CD4-positive, alpha-beta T cell treated with Interleukin-15 for 1 hour (primary cell): ENCODE measurements at places on chromosomes 5 and 9.
A peak's percentile ranks its signal among the peaks of the same experiment; 100 is the strongest.

DNA sequence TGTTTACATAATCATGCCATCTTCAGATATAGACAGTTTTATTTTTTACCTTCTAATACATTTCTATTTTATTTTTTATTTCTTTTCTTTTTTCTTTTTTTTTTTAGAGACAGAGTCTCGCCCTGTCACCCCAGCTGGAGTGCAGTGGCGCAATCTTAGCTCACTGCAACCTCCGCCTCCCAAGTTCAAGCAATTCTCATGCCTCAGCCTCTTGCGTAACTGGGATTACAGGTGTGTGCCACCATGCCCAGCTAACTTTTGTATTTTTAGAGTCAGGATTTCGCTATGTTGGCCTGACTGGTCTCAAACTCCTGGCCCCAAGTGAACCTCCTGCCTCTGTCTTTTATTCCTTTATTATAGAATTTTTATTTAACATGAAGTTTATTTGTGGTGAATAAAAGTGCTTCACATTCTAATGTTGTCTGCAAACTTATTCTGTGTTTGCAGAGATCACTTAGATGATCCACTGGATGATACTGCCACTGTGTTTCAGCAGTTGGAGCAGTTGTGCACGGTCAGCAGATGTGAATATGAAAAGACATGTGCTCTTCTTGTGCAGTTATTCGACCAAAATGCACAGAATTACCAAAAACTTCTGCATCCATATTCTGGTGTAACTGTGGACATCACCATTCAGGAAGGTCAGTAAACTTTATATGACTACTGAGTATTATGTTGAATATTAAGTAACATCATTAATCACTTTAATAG, 62.2 kb downstream of the RANBP17 start:
- no peak for DNase-seq

DNA sequence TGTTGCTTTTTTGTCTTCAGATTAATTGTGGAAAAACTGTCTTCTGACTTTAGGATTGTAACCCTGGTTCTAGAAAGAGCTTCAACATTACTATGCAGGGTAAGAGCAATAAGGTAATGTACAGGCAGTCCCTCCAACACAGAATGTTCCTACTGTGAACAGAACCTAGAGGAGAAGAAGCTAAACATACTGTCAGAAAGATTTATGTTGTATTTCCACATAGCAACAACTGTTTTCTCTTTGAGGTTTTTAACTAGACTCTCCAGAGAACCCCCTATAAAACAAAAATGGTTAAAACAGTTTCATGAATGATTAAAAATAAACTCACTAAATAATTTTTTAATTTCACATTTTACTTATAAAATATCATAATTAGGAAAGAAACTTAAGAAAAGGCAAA, 64.3 kb upstream of the NAA35 start:
- no peak for DNase-seq

- no peak for DNase-seq
Measured at GRCh38 chr5:159420940-159421339, 90.7 kb upstream of the IL12B start.

DNA sequence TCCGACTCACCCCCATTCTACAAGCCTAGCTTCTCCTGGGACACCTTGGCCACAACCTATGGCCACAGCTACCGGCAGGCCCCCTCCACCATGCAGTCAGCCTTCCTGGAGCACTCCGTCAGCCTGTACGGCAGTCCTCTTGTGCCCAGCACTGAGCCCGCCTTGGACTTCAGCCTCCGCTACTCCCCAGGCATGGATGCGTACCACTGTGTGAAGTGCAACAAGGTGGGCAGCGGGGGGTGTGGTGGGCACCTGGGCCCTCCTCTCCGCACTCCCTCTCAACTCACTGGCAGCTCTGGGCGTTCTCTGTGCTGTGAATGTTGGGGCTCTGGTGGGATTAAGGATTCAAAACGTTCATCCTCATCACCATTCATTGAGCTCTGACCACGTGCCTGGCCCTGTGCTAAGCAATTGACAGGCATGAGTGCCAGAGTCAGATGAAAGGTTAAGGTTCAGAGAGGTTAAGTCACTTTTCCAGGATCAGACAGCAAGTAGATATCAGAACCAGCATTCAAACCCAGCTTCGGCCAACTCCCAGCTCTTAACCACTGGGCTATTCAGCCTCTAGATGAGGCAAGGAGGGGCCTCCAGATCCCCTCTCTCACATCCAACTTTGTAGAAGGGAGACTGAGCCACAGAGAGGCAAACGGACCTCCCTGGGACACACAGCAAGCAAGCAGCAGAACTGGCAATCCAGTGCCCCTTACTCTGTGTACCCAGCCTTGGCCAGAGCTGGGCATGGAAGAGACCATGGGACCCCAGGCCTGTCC, 9.9 kb downstream of the GFI1B start:
- DNase-seq: no peak

- DNase-seq: no peak
Measured at GRCh38 chr5:54491326-54491725, 26.2 kb upstream of the SNX18 start.

GRCh38 chr9:114763220-114763619, 42.6 kb downstream of the TNFSF15 start:
- no peak for DNase-seq

- no peak for DNase-seq
Measured at GRCh38 chr9:82170866-82171265, 182.3 kb downstream of the SPATA31D1 start.

GRCh38 chr5:118937393-118938061, 50.8 kb downstream of the DTWD2 start:
- DNase-seq: no peak

DNA sequence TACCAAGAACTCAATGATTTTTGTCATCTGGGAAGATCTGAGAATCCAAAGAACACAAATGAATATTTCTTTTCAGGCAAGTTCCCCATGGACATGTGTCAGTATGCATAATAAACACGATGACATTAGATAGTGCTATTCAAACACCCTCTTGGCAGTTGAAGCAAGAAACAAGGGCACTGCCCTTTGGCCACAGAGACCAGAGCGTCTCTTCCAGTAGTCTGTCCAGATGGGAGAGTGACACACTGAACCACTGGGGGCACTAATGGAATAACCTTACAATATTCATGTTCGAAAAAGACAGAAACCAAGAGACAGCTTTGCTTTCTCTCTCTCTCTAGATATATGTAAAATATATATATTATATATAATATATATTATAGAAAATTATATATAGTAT, 301.9 kb downstream of the CTNND2 start:
- DNase-seq: no peak

GRCh38 chr9:85081963-85082362, 412.4 kb downstream of the NTRK2 start:
- DNase-seq: no peak

DNA sequence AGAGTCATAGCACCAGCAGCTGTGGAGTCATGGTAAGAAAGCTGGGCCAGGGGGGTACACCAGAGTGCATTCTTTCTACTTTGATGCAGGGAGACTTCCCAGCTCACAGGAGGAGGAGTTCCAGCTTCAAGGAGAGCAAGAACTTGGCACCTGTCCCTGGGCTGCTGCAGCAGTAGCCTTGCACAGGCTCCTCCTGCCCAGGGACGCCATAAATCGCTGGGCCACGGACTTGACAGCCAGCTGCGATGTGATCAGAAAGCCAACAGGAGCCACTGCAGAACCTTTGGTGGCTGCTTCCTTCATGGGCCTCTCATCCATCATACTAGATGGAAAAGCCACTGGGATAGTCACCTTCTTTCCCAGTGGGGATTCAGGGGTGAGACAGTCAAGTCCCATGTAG, 234.7 kb downstream of the NMUR2 start:
- no peak for DNase-seq

DNA sequence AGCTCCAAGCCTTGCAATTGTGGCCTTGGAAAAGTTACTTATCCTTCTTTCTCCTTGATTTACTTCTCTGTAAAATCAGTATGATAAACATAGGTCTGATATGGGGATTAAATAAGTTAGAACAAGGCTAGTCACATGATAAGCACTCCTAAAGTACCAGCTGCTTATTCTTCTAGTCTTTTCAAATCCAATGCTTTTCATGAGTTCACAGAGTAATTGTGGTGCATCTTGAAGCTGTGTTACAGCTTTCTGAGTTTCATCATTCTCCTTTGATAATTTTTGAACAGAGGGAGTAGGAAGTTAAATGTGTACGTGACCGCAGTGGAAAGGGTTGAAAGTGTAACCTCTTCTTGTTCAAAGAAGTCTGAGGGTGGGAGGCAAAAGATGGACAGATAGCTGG, 38.8 kb upstream of the CCDC112 start:
- DNase-seq: no peak

DNA sequence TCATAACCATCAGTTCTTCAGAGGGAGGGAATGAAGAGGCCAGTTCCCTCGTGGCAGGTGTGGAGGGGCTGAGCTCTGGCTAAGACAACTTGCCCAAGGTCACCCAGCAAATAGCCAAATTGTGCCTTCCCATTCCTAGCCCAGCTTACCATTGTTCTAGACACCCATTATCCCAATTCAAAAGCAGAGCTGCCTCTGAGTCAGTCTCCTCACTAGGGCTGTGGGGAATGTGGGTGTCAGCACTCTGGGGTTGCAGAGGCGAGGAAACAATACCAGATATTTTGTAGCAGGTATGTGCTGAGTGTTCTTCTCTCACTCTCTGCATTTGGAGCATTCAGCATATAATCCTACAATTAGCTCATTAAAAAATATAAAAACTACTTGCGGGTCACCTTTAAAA, 270.8 kb downstream of the PSAT1 start:
- DNase-seq: no peak

GRCh38 chr5:10331341-10331796, 22.1 kb upstream of the MARCHF6 start:
- DNase-seq: no peak

- DNase-seq: no peak
Measured at GRCh38 chr9:108196332-108197007, 659.3 kb downstream of the ACTL7B start.

DNA sequence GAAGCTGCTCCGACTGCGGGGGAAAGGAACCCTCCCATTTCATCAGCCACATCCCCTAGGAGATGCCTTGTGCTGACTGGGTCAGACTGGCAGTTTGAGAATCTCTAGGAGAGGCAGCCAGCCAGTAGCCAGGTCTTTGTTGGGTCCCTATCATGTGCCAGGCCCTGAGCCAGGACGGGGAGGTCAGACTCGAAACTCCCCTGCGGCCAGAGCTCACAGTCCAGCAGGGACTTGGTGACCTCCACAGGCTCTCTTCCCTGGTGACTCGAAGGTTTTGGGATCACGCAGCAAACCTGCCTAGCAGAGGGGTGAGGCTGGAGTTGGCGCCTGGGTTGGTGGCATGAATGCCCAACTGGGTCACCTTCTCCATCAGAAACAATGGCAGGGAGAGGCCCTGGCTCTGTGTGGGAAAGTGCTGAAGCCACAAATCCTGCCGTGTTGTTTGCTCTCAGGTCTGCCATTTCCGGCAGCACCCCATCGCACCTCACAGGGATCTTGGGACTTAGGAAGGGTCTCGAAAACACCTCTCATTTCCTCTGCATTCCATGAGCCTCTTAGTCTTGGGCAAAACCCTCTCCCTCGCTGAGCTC, 14.4 kb upstream of the ORM1 start:
- DNase-seq: no peak

GRCh38 chr5:94944160-94944559, 325.7 kb downstream of the SLF1 start:
- DNase-seq: no peak

GRCh38 chr5:99004960-99005359, 76.2 kb upstream of the CHD1 start:
- DNase-seq: peak; percentile 52

- no peak for DNase-seq
Measured at GRCh38 chr9:133569121-133569785, 34.7 kb downstream of the ADAMTSL2 start.

- no peak for DNase-seq
Measured at GRCh38 chr9:462121-462520, 247.5 kb downstream of the DOCK8 start.

DNA sequence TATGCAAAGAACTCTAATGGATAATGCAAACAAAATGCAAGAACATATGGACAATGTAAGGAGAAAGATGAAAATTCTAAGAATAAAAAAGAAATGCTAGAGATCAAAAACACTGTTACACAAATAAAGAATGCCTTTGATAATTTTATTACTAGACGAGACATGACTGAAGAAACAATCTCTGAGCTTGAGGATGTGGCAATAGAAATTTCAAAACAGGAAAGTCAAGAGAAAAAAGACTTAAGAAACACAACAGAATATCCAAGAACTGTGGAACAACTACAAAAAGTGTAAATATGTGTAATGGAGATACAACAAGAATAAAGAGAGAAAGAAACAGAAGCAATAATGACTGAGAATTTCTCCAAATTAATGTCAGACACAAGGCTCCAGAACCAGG, 140.5 kb upstream of the ACOT12 start:
- no peak for DNase-seq

GRCh38 chr9:125820100-125820804, 73.1 kb downstream of the PBX3 start:
- no peak for DNase-seq

GRCh38 chr9:23537192-23538066, 288.6 kb downstream of the ELAVL2 start:
- DNase-seq: no peak

GRCh38 chr9:82109626-82110025, 121.1 kb downstream of the SPATA31D1 start:
- no peak for DNase-seq

DNA sequence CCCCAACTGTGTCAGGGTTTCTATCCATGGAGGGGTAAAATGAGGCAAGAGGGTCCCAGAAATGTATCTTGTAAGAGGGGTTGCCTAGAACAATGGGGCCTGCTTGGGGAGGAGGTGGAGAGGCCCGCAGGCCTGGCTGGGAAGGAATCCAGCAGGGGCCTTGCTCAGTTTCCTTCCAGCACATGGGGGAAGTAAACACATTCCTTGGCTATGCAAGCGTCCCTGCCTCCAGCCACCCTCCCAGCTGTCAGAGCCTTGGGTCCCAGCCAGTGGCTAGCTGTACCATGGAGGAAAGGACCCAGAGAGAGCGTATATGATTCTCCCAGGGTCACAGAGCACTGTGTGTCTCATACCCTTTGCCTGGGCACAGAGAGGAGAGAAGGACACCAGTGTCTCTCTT, 71.1 kb upstream of the IL17B start:
- no peak for DNase-seq

- DNase-seq: no peak
Measured at GRCh38 chr5:72633649-72634048, 126.4 kb upstream of the ZNF366 start.

DNA sequence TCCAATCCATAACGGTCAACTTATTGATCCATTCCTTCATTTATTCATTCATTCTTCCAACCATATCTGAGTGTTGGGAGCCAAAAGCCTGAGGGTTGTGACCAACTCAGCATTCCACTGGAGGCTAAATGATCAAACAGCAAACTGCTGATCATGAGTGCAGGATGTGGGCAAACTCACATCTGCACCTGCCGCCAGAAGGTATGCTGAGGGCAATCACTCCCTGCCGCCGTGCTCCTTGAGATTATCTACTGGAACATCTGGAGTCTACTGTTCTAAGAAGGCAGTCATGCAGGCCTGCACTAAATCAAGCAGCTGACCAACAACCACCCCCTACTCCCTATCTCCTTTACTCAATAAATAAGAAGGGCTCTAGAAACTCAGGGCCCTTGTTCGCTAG, 184.0 kb downstream of the TTLL11 start:
- no peak for DNase-seq
